D341Med (cell line): ENCODE measurements at places on chromosomes 2 and 18.

GRCh38 chr2:176039375-176039774 lies 37.3 kb upstream of the LNPK start:
- DNase-seq, result no peak

GRCh38 chr2:168614172-168615018 lies 158.3 kb downstream of the CERS6 start:
- no peak for DNase-seq

- DNase-seq, result peak; percentile 28
Observed at GRCh38 chr2:151946899-151947812, 118.9 kb upstream of the ARL5A start.

DNA sequence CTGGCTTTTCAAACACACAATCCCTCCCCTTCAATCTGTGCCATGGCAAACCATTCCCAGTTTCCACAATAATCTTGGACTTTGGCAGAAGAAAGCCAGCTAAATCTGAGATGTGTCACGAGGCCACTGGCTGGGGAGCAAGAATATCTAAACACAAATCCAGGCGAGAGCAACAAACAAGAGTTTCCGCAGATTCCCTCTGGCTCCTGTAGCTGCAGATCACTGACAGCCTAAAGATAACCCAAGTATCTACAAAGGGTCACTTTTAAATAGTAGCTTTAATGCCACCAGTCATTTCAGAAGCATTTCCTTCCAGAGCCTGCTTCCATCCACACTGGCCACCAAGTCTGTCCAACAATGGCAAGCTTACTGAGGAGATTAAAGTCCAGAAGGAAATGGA lies 86.9 kb downstream of the ACVR1 start:
- no peak for DNase-seq

DNA sequence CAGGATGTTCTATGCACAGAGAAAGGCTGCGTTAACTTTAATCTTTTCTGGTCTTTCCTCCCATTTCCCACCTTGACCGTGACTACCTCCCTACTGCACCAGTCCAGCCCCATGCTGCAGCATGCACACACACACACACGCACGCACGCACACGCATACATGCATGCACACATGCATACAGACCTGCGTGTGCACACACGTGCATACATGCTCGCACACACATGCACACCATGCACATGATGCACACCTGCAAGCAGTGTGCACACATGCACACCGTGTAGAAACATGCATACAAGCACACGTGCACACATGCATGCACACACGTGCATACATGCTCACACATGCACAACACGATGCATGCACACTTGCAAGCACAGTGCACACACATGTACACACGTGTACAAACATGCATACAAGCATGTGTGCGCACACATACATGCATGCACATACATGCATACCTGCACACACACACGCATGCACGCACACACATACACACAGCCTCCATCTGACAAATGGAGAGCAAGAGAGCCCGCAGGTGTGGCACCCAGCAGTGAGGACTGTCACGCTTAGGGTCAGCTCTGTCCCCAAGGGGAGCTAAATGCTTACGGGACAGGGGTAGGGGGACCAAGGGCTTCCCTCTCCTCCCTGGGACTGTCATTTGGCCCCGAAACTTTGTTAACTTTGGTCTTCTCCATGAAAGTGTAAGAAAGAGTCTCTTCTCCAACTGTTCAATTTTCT lies 18.2 kb downstream of the SNORC start:
- no peak for DNase-seq

- DNase-seq, result no peak
Observed at GRCh38 chr18:22047485-22047884, 121.9 kb upstream of the GATA6 start.

DNA sequence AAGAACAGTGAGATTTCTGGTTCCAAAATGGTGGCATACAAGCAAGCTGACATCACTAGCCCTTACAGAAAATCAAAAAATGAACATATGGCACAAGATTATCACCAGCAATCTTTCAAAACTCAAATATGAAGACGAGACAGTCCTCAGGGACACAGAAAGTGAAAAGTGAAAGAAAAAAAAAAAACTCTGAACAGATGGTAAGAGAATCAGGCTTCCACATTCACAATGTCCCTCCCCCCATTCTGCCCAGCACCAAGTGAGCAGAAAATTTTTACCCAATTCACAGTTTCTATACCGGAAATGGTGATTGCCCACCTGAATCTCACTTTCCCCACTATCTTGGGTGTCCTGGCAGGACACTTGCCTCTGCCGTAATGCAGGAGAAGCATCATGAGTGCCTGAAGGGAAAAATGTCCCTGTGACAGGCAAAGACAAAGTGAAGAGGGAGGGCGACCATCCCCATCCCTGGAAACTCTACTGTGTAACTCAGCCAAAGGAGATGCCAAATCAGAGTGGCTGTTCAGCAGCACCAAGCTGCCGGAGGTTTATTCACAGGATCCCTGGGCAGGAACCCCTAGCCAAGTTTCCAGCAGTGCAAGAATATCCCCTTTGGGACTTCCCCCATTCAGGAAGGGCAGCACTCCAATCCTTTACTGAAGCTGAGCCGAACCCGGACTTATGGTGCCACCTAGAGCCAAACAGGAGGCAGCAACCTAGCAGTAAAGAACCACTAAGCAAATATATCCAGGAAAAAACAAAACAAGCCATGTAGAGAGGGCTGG lies 312.2 kb downstream of the LRATD1 start:
- DNase-seq, result peak; percentile 75

GRCh38 chr2:214203744-214204289 lies 207.0 kb upstream of the VWC2L start:
- no peak for DNase-seq

DNA sequence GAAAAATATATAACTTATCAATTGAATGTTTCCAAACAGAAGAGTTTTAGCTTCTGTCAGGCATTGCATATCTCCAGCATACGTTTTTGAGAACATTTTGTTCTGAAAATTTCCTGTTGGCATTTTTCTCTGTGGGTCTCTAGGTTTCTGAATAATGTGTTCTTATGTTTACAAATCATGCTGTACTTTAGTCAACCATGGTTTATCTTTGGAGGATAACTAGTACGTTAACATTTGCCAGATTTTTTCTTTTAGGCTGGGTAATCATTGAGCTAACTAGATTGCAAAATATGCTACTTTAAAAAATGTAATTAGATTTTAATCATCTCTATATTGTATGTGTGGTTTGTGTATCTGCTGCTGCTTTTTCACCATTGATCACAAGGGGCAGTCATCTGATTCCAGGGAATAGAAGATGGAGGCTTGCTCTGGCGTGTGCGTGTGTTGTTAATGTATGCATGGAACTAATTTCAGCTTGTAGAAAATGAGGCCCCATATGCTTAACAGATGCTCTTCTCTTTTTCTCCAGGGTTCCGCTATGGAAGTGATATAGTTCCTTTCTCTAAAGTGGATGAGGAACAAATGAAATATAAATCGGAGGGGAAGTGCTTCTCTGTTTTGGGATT lies 21.3 kb downstream of the XRCC5 start:
- DNase-seq, result no peak

GRCh38 chr2:240202586-240202985 lies 62.1 kb upstream of the OTOS start:
- no peak for DNase-seq

DNA sequence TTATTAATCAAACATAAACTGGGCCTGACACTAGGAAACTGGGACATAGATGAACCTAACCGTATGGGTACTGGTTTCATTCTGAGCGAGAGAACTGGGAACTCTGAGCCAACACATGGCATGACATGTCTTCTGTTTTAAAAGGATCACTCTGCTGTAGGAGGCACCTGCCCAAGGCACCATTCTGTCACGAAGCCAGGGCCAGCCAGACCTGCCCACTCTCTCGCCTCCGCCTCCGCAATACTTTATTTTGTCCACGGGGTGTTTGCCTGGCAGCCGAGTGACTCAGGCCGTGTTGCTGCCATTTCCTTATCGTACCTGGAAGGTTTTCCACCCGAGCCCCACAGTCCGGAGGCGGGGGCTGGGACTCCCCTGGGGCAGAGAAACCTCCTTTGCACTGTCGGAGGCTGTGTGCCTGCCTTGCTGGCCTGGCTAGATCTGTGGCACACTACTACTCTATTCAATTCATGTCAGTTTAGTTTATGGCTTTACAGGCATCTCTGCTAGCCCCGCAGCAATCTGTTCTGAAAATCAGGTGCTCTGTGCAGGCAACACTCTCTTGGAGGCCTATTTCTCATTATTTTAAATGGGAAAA lies 120.4 kb upstream of the ACKR3 start:
- DNase-seq, result no peak

GRCh38 chr2:37894601-37895000 lies 30.5 kb upstream of the RMDN2 start:
- DNase-seq, result no peak

DNA sequence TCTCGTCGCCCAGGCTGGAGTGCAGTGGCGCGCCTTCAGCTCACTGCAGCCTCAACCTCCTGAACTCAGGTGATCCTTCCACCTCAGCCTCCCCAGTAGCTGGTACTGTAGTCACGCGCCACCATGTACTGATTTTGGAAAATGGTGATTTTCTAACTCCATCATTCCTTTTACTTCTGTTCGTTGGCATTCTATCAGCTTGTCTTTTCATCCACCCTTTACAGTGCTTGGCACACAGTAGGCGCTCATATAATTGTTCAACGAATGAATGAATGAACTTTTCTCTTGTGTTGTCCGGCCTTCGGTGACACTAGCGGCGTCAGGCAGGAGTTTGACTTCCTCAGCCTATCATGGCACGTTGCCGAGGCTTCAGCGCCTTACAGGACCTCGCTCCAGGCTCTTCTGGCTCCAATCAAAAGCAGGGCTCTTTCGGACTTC lies 373 bp upstream of the MTHFD2 start:
- DNase-seq, result no peak

GRCh38 chr18:51811883-51812282 lies 528.1 kb upstream of the DCC start:
- DNase-seq, result no peak

GRCh38 chr2:127572841-127573240 lies 37.4 kb downstream of the MYO7B start:
- no peak for DNase-seq

DNA sequence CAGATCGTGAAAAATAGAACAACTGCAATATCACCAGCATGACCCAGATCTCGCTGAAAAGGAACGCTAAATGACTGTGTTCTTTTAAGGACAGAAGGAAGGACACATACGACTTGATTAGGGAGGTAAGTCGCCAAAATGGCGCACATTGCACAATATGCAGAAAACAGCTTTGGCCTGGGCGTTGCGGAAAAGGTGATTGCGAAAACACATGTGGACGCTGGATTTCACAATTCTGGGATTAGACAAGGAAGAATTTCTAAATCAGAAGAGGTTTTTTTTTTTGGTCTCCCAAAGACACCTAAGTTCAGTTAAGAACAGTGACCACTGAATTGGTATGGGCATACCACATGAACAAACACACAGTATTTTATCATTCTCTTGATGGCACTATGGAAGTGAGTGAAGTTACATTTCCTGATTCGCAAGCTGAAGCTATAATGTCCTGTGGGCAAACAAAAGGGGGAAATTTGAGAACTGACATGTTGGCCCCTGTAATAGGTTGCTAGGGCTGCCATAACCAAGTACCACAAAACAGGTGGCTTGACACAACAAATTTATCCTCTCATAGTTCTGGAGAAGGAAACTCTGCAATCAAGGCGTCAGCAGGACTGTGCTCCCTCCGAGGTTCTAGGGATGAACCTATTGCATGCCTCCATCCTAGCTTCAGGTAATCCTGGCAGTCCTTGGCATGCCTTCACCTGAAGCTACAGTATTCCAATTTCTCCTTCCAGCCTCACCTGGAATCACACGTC lies 25.8 kb upstream of the ERICH2 start:
- no peak for DNase-seq

DNA sequence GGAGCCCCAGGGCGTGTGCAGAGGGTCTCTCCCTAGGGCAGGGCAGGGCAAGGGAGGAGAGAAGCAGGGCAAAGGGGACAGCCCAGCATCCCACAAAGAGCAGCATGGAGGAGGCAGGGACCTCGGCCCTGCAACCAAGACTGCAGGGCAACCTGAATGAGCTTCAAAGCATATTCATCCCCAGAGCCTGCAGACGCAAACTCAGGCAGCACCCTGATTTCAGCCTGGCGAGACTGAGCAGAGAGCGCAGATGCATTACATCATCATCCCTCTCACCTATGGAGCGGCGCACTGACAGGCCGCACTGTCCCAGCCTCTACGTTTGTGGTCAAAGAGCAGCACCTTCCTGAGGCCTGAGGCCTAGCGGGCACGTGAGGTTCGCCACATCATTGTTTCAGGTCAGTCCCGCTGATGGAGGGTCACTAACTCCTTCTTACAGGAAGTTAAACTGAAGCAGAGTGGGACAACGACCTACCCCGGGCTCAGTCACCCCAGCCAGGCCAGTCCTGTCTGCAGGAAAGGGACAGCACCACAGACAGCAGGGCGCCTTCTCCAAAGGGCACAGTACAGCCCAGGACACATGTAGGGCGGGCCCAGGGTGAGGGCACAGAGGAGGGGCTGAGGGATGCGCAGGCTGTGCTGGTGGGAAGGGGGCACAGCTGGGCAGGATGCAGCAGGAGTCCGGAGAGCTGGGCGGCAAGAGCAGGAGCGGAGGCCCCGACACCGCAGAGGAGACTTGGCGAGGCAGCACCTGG lies 67.2 kb upstream of the RAB6C start:
- no peak for DNase-seq

- DNase-seq, result no peak
Observed at GRCh38 chr2:149657401-149658040, 69.9 kb upstream of the MMADHC start.

GRCh38 chr2:127592761-127593227 lies 53.2 kb upstream of the GPR17 start:
- peak; percentile 31 for DNase-seq

DNA sequence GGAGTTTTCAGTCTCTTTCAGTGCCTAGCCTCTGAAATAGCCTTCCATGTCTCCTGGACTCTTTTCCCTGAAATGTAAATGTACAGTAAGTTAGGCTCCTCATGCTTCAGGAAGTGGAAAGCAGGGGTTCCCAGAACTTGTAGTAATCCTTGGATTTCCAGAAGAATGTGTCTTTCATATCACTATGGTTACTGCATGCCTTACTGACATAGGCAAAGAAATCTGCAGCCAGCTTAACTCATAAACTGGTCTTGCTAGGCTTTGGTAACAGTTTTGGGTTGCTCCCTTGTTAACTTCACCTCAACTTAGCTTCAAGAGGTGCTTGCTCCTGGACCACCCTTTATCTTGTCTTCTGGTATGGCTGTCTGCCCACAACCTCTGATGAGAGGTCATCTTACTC lies 686.8 kb upstream of the DDX18 start:
- no peak for DNase-seq

DNA sequence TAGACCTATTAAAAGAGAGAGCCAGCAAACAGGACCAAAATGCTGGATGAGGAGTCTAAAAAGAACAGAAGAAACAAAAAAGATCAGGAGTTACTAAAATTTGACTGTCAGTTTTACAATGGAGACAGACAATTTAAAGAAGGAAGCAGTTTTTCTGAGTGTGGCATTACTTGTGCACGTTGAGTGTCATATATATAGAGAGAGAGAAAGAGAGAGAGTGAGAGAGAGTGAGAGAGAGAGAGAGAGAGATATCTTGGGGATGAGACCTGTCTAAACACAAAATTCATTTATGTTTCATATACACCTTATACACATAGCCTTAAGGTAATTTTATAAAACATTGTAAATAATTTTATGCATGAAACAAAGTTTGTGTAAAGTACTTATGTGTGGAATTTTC lies 2.1 kb upstream of the GALNT3 start:
- DNase-seq, result no peak

GRCh38 chr2:67142071-67142470 lies 255.1 kb upstream of the ETAA1 start:
- no peak for DNase-seq

GRCh38 chr2:98769784-98770183 lies 38.9 kb upstream of the MGAT4A start:
- DNase-seq, result no peak

- DNase-seq, result no peak
Observed at GRCh38 chr2:102544182-102544581, 71.2 kb downstream of the SLC9A4 start.

GRCh38 chr2:2871480-2872308 lies 505.9 kb downstream of the EIPR1 start:
- no peak for DNase-seq
